Osteoblast (primary cell): ENCODE measurements at places on chromosomes 12 and 14. TPM values are rescaled to one million over a fixed set of nuclear protein-coding genes. Genes with fewer than 3 reads are reported as not detected.

DNA sequence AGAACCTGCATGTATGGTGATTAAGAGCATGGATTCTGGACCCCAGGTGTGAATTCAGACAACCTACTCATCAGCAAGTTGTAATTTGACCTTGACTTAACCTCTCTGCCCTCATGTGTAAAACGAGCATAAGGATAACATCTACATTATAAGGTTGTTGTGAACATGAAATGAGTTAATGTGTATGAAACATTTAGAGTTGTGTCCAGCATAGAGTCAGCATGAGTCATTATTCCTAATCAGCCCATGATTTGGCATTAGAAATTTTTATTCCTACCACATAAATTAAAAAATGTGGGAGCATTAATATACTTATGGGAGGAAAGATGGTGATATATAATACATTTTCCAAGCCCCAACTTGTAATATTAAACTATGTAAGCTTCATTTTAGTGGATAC, 95.9 kb upstream of the DDHD1 start:
- H3K4me1 ChIP-seq = no peaks in the 10 kb centered on the region
- no peak overlapping the region for H3K4me3 ChIP-seq
- H3K27me3 ChIP-seq = peaks cover 9% of the 10 kb centered on the region

GRCh38 chr14:24982472-24983155, 67.3 kb downstream of the STXBP6 start:
- H3K36me3 ChIP-seq = no peaks in the 10 kb centered on the region
- H3K4me1 ChIP-seq = no peaks in the 10 kb centered on the region
- no peaks in the 10 kb centered on the region for H3K27me3 ChIP-seq
- H3K4me3 ChIP-seq = no peak overlapping the region
- DNase-seq = peak; percentile 83

DNA sequence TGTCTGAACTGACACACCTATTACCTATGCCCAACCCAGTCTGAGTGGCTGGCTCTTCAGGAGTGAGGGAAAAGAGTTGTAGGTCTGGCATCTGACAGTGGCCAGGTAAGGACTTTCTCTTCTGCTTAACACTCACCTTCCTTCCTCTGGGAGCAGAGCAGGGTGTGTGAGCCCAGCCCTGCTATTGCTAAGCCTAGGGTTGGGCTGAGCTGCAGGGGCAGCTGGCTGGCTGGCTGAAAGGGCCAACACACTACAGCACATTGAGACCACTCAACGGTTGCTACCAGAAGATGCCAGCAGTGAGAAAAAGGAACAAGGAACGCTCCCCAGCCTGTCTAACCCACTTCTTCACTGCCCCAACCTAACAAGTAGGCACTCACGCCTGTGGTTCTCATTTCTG, 201.2 kb downstream of the DPF3 start:
- H3K4me3 ChIP-seq = no peak overlapping the region
- H3K27me3 ChIP-seq = no peaks in the 10 kb centered on the region
- no peak for DNase-seq
- no peak overlapping the region for H3K27ac ChIP-seq
- H3K4me1 ChIP-seq = no peaks in the 10 kb centered on the region
- H3K36me3 ChIP-seq = no peaks in the 10 kb centered on the region

GRCh38 chr12:8630131-8630530, 17.5 kb upstream of the AICDA start:
- no peak for DNase-seq
- H3K36me3 ChIP-seq = no peaks in the 10 kb centered on the region
- H3K27ac ChIP-seq = no peak overlapping the region
- H3K4me3 ChIP-seq = no peak overlapping the region
- peaks cover 18% of the 10 kb centered on the region for H3K4me1 ChIP-seq

DNA sequence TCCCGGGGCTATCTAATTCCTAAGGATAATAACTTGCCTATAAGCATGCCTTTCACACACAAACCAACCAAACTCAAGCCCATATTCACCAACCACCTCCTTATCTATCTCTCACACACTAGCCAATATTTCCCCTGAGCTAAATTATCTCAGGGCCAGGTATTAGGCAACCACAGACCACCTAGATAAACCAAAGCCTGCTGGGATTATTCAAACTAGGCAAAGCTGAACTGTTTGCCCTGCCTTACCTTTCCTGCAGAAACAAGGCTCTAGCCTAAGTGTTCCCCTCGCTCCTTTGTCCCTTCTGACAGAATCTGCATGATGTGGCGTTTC, 114.7 kb upstream of the EEA1 start:
- no peak overlapping the region for H3K27ac ChIP-seq
- DNase-seq = no peak
- H3K4me1 ChIP-seq = no peaks in the 10 kb centered on the region
- H3K36me3 ChIP-seq = no peaks in the 10 kb centered on the region

DNA sequence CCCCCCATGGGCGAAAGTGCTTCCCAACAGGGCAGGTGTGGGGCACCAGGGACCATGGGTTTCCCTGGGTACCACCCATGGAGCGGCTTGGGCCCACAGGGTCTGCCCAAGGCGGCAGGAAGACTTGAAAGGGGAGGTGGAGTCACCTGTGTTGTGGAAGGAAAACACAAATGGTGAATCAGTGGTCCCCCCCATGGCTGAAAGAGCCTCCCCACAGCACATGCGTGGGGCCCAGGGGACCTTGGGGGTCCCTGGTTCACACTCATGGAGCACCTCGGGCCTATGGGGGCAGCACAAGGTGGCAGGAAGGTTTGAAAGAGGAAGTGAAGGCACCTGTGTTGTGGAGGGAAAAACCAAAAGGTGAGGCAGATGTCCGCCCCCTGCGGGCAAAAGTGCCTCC, 581.9 kb downstream of the ALG10 start:
- no peak overlapping the region for H3K4me3 ChIP-seq
- no peak overlapping the region for H3K27ac ChIP-seq
- H3K36me3 ChIP-seq = no peaks in the 10 kb centered on the region
- DNase-seq = no peak
- H3K27me3 ChIP-seq = no peaks in the 10 kb centered on the region
- no peaks in the 10 kb centered on the region for H3K4me1 ChIP-seq

GRCh38 chr12:125038976-125039625, 26.1 kb upstream of the AACS start:
- no peak overlapping the region for H3K27ac ChIP-seq
- no peak overlapping the region for H3K4me3 ChIP-seq
- DNase-seq = no peak
- no peaks in the 10 kb centered on the region for H3K4me1 ChIP-seq
- H3K27me3 ChIP-seq = no peaks in the 10 kb centered on the region

GRCh38 chr14:65387628-65388027, 24.9 kb upstream of the FUT8 start:
- no peaks in the 10 kb centered on the region for H3K36me3 ChIP-seq

DNA sequence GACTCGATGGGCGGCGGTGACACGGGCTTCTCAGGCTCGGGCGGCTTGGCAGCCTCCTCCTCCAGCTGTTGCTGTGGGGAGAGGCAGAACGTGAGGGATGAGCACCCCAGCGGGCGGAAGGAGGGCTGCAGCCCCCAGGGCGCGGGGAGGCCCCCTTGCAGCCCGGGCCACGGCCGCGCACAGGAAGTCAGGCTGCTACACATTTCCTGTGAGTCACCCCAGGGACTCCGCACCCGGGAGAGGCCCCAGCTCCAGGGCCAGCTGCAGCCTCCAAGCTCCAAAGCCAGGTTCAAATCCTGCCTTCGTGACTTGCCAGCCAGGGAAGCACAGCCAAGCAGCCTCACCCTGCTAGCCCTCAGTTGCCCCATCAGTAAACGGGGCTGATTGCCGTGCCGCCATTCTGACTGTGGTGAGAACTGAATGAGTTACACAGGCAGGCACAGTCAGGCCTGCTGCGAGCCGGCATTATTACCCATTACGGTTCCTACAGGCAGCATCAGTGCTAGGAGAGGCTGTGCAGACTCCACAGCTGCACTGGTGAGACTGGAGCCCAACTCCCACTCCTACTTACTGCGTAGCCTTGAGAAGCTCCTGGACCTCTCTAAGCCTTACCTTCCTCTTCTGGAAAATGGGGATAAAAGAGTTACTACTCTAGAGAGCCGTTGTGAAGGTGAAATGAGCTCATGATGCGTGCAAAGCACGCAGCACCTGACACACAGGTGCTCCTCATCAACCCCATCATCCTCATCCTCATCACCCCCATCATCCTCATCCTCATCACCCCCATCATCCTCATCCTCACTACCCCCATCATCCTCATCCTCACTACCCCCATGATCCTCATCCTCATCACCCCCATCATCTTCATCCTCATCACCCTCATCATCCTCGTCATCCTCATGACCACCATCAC, 100.9 kb downstream of the NCOR2 start:
- no peak overlapping the region for H3K4me3 ChIP-seq
- DNase-seq = no peak
- H3K36me3 ChIP-seq = peaks cover 35% of the 10 kb centered on the region

GRCh38 chr12:73421832-73422231, 1115.8 kb upstream of the ATXN7L3B start:
- H3K36me3 ChIP-seq = no peaks in the 10 kb centered on the region
- DNase-seq = no peak
- no peaks in the 10 kb centered on the region for H3K4me1 ChIP-seq
- no peaks in the 10 kb centered on the region for H3K27me3 ChIP-seq
- no peak overlapping the region for H3K4me3 ChIP-seq

DNA sequence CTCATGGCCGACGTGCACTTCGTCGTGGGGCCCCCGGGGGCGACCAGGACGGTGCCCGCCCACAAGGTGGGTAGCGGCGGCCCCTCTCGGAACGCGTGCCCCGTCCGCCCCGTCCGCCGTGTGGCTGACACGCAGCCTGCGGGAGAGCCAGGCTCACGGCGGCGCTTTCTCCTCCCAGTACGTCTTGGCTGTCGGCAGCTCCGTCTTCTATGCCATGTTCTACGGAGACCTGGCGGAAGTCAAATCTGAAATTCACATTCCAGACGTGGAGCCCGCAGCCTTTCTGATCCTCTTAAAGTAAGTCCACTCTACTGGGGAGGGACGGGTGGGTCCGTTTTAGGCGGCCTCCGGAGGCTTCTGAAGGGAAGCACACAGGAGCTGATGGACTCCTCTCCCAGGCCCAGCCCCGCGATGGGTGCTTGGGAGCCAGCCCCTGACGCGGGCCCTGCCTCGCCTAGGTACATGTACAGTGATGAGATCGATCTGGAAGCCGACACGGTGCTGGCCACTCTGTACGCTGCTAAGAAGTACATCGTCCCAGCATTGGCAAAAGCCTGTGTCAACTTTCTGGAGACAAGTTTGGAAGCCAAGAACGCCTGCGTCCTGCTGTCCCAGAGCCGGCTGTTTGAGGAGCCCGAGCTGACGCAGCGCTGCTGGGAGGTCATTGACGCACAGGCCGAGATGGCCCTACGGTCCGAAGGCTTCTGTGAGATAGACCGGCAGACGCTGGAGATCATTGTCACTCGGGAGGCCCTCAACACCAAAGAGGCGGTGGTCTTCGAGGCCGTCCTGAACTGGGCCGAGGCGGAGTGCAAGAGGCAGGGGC, 1.1 kb downstream of the BTBD6 start:
- peak overlapping the region; percentile 75 for H3K4me3 ChIP-seq
- DNase-seq = peak; percentile 93
- H3K27me3 ChIP-seq = no peaks in the 10 kb centered on the region
- peak overlapping the region; percentile 23 for H3K27ac ChIP-seq

GRCh38 chr14:87430810-87431209, 562.2 kb downstream of the GALC start:
- no peak overlapping the region for H3K27ac ChIP-seq
- no peaks in the 10 kb centered on the region for H3K27me3 ChIP-seq
- no peak for DNase-seq

- H3K36me3 ChIP-seq = no peaks in the 10 kb centered on the region
- peak overlapping the region; percentile 99 for H3K27ac ChIP-seq
- H3K27me3 ChIP-seq = no peaks in the 10 kb centered on the region
- peak overlapping the region; percentile 97 for H3K4me3 ChIP-seq
- H3K4me1 ChIP-seq = peaks cover 27% of the 10 kb centered on the region
Measured at GRCh38 chr14:20681348-20682126, 2.8 kb upstream of the RNASE4 start.

DNA sequence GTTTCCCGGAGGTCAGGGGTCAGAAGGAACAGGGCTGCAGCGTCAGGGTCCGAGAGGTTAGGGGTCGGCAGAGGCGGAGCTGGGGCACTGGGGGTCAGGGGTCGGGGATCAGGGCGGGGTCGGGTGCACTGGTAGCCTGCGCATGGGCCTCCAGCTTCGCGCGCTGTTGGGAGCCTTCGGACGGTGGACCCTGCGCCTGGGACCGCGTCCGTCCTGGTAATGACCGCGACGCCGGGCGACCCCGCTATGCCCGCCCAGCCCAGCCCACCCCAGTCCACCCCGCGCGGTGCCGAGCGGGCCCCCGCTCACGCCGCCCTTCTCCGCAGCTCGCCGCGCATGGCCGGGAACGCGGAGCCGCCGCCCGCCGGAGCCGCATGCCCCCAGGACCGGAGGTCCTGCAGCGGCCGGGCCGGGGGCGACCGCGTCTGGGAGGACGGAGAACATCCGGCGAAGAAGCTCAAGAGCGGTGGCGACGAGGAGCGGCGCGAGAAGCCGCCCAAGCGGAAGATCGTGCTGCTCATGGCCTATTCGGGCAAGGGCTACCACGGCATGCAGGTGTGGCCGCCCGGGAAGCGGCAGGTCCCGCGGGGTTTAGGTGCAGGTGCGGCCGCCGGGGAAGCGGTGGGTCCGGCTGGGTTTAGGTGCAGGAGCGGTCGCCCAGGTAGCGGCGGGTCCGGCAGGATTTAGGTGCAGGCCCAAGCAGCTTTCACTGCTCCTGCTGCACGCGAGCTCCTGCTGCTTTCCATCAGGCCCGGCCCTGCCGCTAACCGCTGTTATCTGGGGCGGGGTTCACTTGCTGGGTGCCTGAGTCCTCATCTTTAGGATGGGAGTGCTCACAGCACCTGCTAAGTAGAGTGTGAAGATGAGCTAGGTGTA, 743 bp downstream of the PUS1 start:
- peak; percentile 91 for DNase-seq
- peak overlapping the region; percentile 93 for H3K4me3 ChIP-seq
- H3K27ac ChIP-seq = peak overlapping the region; percentile 75

DNA sequence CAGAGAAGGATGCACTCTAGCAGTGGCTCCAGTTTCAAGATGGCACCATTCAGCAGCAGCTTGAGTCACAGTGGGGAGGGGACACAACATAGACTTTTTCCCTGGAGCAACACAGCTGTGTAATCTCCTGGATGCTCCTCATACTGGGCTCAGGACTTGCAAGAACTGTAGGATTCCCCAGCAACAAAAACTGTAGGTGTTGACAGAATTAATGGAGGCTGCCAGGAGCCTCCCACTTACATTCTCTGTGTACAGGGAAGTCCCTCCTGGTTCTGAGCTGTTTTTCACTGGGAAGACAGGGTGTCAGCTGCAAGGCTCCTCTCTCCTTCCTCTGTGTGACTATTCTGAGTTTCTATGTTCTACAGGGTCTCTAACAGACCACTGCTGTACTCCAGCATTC, 217.9 kb downstream of the KIF21A start:
- H3K27ac ChIP-seq = no peak overlapping the region
- DNase-seq = no peak
- no peak overlapping the region for H3K4me3 ChIP-seq
- H3K36me3 ChIP-seq = no peaks in the 10 kb centered on the region

GRCh38 chr12:79776111-79776510, 85.3 kb upstream of the PAWR start:
- peak overlapping the region; percentile 20 for H3K27ac ChIP-seq
- H3K4me3 ChIP-seq = no peak overlapping the region
- no peak for DNase-seq
- H3K27me3 ChIP-seq = no peaks in the 10 kb centered on the region
- H3K36me3 ChIP-seq = peaks cover 26% of the 10 kb centered on the region

Gene B4GALNT3
- 0.29 and 0.36 TPM in 2 replicates for total RNA-seq

Gene CD4
- total RNA-seq = 10.9 and 15.0 TPM in 2 replicates

Gene RFLNA
- total RNA-seq = 15.9 and 16.2 TPM in 2 replicates

Gene ZFYVE26
- 37.6 and 43.0 TPM in 2 replicates for total RNA-seq

Gene TDRD9
- 0.29 and 1.1 TPM in 2 replicates for total RNA-seq

Gene KLRG1
- under 0.01 and 0.29 TPM in 2 replicates for total RNA-seq

Gene SAMD15
- 4.0 and 6.2 TPM in 2 replicates for total RNA-seq

Gene SOCS2
- total RNA-seq = 32.6 and 40.7 TPM in 2 replicates

Gene TAS2R8
- total RNA-seq = under 0.01 and 0.36 TPM in 2 replicates

Gene ZNF385A
- total RNA-seq = 0.72 and 0.88 TPM in 2 replicates

Gene NPFF
- total RNA-seq = not detected in 2 replicates

Gene FOXN4
- not detected in 2 replicates for total RNA-seq

Gene NCOR2
- total RNA-seq = 45.2 and 47.1 TPM in 2 replicates
